ENCODE measurements at places on chromosomes 11 and 22. TPM values are rescaled to one million over a fixed set of nuclear protein-coding genes. Genes with fewer than 3 reads are reported as not detected.

GRM5 gene
- not detected for total RNA-seq

MS4A6E gene
- total RNA-seq = not detected

C11orf97 gene
- total RNA-seq = not detected

BTBD18 gene
- total RNA-seq = not detected

SLC5A4 gene
- not detected for total RNA-seq

TENM4 gene
- total RNA-seq = not detected

UBQLN3 gene
- not detected for total RNA-seq

IGLL1 gene
- not detected for total RNA-seq

SPON1 gene
- 24.6 TPM for total RNA-seq

OR52B4 gene
- total RNA-seq = not detected

KRTAP5-7 gene
- not detected for total RNA-seq

OR51B4 gene
- not detected for total RNA-seq

C11orf98 gene
- 103 TPM for total RNA-seq

OR6A2 gene
- not detected for total RNA-seq

PARVG gene
- not detected for total RNA-seq

SOX6 gene
- total RNA-seq = 18.5 TPM

TRPC6 gene
- total RNA-seq = 0.34 TPM

PHOX2A gene
- total RNA-seq = not detected

TEX12 gene
- total RNA-seq = not detected

ANO3 gene
- total RNA-seq = not detected

GRAMD1B gene
- total RNA-seq = 6.8 TPM

ALDH3B1 gene
- total RNA-seq = 59.8 TPM

Measured in SJSA1 (cell line).